NCI-H187 (cell line): ENCODE measurements at places on chromosomes 7 and 10.

DNA sequence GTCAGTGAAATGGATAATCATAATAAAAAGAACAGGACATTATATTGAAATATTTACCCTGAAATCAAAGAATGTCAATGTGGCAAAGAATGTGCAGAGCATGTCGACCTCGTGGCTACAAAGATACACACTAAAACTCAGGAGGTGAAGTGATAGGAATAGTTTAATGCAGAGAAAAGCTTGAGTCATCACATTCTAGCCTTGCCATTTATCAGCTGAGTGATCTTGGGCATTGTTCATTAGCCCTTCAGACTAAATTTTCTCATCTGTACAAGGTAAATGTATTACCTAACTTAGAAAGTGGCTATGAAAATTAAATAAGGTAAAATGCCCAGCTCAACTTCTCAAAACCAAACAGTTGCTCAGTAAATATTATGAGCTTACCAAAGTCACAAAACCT, 22.6 kb downstream of the CALCR start:
- no peak for DNase-seq

DNA sequence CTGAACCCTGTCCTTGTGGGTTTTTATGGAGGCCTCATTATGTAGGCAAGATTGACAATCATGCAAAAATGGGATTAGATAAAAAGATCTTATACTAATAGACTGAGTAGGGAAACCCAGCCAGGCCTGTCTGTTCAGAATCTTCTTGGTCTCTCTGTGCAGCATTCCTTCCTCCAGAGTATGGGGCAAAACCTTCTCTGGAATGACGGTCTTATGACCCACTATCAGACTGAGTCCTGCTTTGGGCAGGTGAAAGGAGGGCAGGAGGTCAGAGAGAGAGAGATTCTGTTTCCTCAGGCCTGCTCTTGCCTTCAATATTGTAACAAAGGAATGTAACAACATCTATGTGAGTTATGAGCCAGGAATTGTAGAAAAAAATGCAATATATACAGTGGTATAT, 182.6 kb downstream of the DNAJC1 start:
- DNase-seq, result no peak

GRCh38 chr7:4665661-4666060, 16.4 kb upstream of the FOXK1 start:
- no peak for DNase-seq

DNA sequence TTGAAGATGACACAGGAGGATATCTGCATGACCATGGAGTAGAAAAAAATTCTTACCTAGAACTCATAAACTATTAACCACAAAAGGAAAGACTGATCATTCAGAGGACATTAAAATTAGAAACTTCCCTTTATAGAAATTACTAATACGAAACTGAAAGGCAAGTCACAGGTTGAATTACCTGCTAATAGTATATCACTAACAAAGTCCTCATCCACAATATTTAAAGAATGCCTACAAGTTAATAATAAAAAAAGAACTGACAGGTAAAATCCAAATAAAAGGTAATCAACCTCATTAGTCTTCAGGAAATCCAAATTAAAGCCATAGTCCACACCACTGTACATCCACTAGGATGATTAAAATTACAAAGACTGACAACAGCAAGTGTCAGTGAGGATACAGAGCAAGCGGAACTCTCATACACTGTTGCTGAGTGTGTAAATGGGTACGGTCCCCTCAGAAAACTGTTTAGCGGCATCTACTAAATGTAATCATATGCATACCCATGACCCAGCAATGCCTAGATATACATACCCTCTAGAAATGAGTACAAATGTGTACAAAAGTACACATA, 71.2 kb downstream of the ARHGAP21 start:
- no peak for DNase-seq

DNA sequence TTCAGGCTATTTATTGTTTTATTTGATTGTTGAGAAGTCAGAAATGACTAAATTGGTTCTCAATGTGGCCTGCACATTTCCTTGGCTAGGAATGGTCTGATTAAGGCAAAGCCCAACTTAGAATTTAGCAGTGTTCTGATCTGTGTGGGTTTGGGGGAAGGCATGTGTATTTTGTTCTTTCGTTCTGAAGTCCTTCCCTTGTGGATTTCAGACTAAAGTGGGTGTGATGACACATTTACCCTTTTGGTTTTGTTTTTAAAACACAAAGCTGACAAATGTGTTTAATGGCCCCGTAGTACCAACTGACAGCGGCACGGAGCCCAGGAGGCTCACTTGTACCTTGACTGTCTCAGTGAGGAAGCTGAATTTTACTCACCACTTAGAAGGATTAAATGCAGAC, 452.3 kb upstream of the GALNT17 start:
- no peak for DNase-seq

- no peak for DNase-seq
Observed at GRCh38 chr7:118418433-118418832, 193.9 kb downstream of the ANKRD7 start.

DNA sequence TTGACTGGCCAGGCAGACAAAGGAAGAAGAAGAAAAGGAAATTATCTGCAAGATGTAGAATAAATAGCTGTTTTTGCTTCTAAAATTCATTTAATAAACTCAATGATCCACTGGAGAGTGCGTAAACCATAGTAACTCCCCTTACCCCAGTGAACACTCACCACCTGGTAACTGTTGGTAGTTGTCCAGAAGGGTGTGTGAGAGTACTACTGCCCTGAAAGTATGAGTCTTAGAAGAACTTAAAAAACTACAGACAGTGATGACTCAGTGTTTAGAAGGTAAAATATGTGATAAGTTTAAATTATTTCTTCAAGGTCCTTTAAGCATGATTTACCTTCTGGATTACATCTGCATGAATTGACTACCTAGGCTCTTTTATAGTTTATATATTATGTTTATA, 53.0 kb upstream of the SEMA3A start:
- DNase-seq, result no peak

DNA sequence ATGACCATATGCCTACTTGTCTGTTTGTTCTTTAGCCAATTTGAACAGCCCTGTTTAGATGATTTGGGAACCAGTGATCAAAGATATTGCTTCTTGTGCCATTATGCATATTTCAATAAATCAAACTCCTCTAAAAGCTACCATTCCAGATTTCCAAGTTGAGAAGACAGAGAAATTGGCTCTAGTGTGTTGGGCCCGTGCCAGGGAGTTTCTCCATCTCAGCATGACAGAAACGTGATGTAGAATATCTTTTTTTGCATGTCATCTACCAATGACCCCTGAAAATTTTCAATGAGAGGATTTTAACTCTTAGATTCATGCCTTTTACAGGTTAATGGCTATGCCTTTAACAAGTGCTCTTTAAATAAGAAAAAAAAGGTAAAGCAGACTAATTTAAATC, 50.7 kb upstream of the CABCOCO1 start:
- DNase-seq, result no peak

- DNase-seq, result no peak
Observed at GRCh38 chr7:159227433-159227832, 82.8 kb upstream of the VIPR2 start.

DNA sequence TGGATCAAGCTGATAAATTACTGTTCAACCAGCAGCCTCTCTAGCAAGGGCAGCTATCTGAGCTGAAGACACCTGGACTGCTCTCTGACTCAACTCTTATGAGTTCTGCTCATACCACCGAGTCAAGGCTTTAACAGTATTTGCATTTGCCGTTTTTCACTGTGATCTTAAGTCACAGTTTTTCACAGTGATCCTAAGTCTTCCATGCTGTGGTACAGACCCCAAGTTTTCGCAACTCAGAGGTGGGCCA, 31.3 kb downstream of the PIP4K2A start:
- DNase-seq, result no peak
